Activated naive CD4-positive, alpha-beta T cell treated with anti-CD3 and anti-CD28 coated beads for 36 hours (primary cell): ENCODE measurements at places on chromosomes 4 and X. TPM values are rescaled to one million over a fixed set of nuclear protein-coding genes. Genes with fewer than 3 reads are reported as not detected.

The NDST4 gene
- total RNA-seq = not detected

The JAKMIP1 gene
- total RNA-seq = 0.50 TPM

The CSAG1 gene
- not detected for total RNA-seq

The MAP3K15 gene
- 1.2 TPM for total RNA-seq

The TRPC5OS gene
- not detected for total RNA-seq

The EVC2 gene
- total RNA-seq = not detected

The MORF4L2 gene
- total RNA-seq = 181 TPM

The SH3D19 gene
- not detected for total RNA-seq

The NSG1 gene
- total RNA-seq = 2.1 TPM

The RAB40A gene
- total RNA-seq = 0.07 TPM

The ZFP92 gene
- total RNA-seq = 0.74 TPM

The RASGEF1B gene
- total RNA-seq = 6.7 TPM

The COL4A6 gene
- total RNA-seq = not detected

The NDST3 gene
- total RNA-seq = not detected

The ZNF141 gene
- total RNA-seq = 21.2 TPM

The RAB39B gene
- 11.6 TPM for total RNA-seq

The TSPAN6 gene
- total RNA-seq = 0.57 TPM

The FAM156B gene
- total RNA-seq = 13.5 TPM

The GPRIN3 gene
- 8.6 TPM for total RNA-seq

The SSX4 gene
- total RNA-seq = not detected

The KLB gene
- total RNA-seq = not detected

The IQCM gene
- total RNA-seq = not detected

The TCEAL4 gene
- total RNA-seq = 14.2 TPM

The HTN3 gene
- not detected for total RNA-seq

The CTAG2 gene
- total RNA-seq = not detected

The MUC7 gene
- not detected for total RNA-seq

The SULT1E1 gene
- not detected for total RNA-seq

The TMA16 gene
- 45.1 TPM for total RNA-seq

The HS3ST1 gene
- not detected for total RNA-seq

The FAAH2 gene
- total RNA-seq = 9.6 TPM

The UGT2B15 gene
- not detected for total RNA-seq

The MAGEB17 gene
- not detected for total RNA-seq

The PRR32 gene
- total RNA-seq = not detected

The PAK3 gene
- total RNA-seq = 0.64 TPM

The L1CAM gene
- total RNA-seq = 0.57 TPM

The UGT2A3 gene
- total RNA-seq = not detected

The DCAF8L2 gene
- not detected for total RNA-seq

The CXCL3 gene
- not detected for total RNA-seq

The EDA gene
- total RNA-seq = 4.2 TPM

The DCAF4L1 gene
- 0.12 TPM for total RNA-seq

The EDA2R gene
- total RNA-seq = 5.8 TPM

The FAT1 gene
- total RNA-seq = 0.43 TPM

The PABPC1L2B gene
- total RNA-seq = not detected

The ADGRG4 gene
- total RNA-seq = not detected

The MAGEB1 gene
- total RNA-seq = not detected

The GCNA gene
- 2.9 TPM for total RNA-seq

The LCORL gene
- total RNA-seq = 9.4 TPM

The DDX53 gene
- total RNA-seq = not detected
